Natural killer cell (primary cell): ENCODE measurements at places on chromosomes 1 and 21. TPM values are rescaled to one million over a fixed set of nuclear protein-coding genes. Genes with fewer than 3 reads are reported as not detected.

Gene CHAF1B
- total RNA-seq, result 7.7 TPM

Gene C1QB
- 1.3 TPM for total RNA-seq

Gene SLC6A17
- not detected for total RNA-seq

Gene PHGDH
- 6.6 TPM for total RNA-seq

DNA sequence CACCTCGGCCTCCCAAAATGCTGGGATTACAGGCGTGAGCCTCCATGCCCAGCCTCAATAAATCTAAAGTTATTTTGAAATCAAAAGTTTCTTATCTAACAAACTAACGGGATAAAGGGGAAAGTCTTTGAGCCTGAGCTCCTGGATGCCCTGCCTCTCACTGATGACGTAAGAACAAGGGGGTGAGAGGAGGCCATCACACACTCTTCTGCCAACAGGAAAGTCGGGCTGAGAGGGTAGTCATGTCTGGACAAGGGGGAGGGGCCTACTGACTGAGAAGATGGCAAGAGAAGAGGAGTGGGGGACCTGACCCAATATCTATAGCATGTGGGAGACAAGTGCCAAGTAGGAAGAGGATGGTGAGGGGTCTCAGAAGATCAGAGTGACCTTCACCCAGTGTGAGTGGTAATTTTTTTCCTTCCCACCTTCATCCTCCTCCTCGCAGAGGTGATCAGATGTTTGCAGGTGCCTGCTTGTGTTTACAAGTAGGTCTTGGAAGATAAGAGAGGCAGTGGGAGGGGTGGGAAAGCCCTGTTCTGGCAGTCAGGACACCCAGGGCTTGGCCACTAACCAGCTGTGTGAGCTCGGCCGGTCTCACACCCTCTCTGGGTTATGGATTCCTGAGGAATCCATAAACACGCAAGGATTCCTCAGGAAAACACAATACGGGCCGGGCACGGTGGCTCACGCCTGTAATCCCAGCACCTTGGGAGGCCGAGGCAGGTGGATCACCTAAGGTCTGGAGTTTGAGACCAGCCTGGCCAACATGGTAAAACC is 9.6 kb downstream of the UQCRHL start:
- H3K27me3 ChIP-seq, result no peaks in the 10 kb centered on the region
- no peak for DNase-seq
- H3K4me1 ChIP-seq, result no peaks in the 10 kb centered on the region
- H3K36me3 ChIP-seq, result no peaks in the 10 kb centered on the region
- H3K4me3 ChIP-seq, result no peak overlapping the region
